ENCODE measurements at places on chromosomes 5 and 9. TPM values are rescaled to one million over a fixed set of nuclear protein-coding genes. Genes with fewer than 3 reads are reported as not detected.

The IFNA21 gene
- total RNA-seq = not detected

DNA sequence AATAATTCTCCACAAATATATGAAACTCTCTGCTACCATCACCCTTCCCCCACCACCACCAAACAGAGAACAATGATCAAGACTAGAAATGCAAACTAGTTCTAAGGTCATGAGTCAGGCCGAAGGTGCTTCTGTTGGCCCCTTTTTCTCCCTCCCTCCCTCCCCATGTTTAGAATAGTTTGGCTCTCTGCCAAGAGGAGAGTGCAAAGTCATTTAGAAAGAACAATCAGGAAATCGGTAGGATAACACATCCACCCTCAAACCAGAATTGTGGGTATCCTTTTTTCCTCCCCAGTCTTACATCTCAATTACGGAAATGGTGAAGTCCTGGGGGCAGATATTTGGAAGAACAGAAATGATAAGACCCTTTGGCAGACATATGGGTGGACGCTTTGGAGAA is 170.1 kb downstream of the SLF1 start:
- DNase-seq = no peak

DNA sequence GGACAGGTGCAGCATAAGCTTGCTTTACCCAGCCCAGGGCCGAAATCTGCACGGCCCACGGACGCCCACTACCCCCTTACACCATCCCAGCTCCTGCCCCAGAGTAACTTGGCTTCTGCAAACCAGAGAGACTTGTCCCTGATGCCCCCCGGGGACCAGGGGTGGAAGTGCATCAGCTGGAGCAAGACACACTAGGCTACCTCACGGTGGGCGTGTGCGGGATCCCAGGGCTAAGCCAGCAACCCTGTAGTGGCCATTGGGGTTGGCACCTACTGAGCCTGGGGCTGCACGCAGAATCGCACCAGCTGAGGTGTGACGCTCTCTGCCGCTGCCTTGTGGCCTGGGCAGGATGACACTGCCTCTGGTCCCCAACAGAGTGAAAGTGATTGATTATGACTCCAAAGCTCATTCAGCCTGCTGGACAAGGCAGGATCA is 6.1 kb upstream of the ZNF79 start:
- DNase-seq = peak; percentile 10

GRCh38 chr5:1174122-1174936 is 27.1 kb upstream of the SLC6A19 start:
- peak; percentile 89 for DNase-seq

GRCh38 chr5:140044041-140044440 is 942 bp upstream of the NRG2 start:
- no peak for DNase-seq

- no peak for DNase-seq
Measured at GRCh38 chr5:1550287-1551076, 26.7 kb upstream of the LPCAT1 start.

- DNase-seq = peak; percentile 98
Measured at GRCh38 chr5:147398860-147399259, 111.0 kb downstream of the DPYSL3 start.

All from RPMI7951 (cell line).